ENCODE measurements at places on chromosomes 4 and X.

DNA sequence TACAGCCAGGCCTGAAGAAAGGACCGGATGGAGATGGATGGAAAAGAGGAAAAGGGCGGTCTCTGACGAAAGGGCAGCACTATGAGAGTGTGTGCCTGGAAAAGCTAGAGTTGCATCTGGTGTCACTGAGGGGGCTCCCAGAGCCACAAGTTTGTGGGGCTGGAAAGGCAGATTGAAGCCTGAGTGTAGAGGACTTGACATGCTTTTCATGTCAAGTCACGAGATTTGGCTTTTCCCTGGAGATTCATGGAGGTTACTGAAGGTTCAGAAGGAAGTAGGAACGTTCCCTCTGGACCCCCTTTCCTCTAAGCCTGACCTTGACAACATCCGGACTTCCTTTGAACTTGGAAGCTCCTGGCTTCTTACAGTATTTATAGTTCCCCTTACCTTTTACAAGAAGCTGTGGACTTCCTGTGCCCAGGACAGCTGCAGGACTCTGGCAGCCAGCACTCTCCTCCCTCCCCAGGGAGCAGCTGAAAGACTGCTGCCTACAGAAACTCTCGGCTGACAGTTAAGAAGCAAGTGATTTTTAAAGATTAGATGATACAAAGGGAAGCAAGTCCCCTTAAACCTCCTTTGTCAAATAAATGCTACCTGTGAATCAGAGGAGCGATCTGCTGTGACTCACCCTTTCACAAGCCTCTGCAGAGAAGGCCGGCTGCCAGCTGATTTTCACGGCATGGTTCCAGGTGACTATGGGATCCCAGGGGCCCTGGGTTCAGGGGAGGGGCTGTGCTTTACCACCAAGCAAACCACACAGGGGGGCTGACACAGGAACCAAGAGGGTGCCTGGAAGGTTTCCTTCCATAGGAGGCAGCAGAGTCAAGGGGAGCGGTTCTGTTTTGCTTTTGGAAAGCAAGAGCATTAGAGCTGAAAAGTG, 72.9 kb upstream of the STIM2 start:
- DNase-seq, result peak; percentile 85

DNA sequence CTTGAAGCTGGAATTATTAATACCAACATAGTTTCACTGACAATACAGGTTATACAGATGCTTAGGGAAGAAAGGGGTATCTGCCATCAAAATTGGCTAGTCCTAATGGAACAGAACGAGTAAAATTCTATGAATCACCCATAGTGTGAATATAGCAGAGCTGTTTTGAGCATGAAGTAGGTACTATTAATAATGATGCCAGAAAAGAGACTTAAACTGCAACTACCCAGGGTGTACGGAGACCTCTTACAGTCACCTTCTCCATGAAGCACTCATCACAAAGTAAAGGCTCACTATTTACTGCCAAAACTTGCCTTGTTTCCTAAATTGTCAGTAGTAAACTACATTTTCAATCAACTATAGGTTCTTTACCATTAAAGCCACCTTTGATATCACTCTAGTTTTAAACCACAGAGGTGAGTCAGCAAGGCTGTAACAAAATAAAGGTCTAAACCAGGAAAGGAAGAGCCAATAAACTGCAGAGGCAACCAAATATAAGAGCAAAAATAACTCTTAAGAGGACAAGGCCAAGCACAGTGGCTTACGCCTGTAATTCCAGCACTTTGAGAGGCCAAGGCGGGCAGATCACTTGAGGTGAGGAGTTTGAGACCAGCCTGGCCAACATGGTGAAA, 114.4 kb downstream of the FRYL start:
- DNase-seq, result no peak

DNA sequence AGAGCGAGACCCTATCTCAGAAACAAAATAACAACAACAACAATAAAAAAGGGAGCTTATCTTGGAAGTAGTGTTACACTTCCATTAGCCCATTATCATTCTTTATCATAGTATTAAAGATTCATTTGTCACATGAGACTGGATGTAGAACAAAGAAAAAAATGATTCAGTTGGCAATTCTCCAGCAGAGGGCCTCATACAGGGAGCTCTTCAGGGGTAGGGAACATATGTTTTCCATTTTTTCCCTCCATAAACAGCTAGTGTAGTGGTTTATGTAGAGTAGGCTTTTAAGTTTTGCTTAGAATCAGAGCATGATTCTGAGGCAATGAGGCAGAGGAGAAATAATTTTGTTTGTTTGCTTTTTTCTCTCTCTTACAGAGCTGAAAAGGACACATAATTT, 5.8 kb downstream of the CPE start:
- peak; percentile 56 for DNase-seq

GRCh38 chrX:118143578-118143977, 27.0 kb upstream of the KLHL13 start:
- DNase-seq, result no peak

DNA sequence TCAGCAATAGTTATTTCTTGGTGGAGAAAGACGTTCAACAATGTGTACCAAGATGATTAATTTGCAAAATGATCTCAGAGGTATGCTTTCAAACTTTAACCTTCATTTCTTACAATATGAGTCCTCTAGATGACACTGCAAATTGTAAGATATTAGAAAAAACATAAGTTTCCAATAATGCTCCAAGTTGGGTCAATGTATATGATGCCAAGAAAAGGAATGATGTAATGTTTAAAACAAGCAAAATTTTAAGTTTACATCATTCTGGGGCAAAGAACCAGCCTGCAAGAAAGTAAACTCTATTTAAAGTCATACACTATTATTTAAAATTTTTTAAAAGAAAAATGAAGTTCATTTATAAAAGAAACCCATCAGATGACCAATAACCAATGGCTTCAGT, 56.1 kb downstream of the PRSS12 start:
- DNase-seq, result no peak

- DNase-seq, result no peak
Observed at GRCh38 chr4:158667651-158668198, 4.0 kb downstream of the C4orf46 start.

GRCh38 chrX:7120878-7121219, 26.7 kb upstream of the STS start:
- no peak for DNase-seq

GRCh38 chr4:150501983-150502382, 80.0 kb upstream of the MAB21L2 start:
- no peak for DNase-seq

DNA sequence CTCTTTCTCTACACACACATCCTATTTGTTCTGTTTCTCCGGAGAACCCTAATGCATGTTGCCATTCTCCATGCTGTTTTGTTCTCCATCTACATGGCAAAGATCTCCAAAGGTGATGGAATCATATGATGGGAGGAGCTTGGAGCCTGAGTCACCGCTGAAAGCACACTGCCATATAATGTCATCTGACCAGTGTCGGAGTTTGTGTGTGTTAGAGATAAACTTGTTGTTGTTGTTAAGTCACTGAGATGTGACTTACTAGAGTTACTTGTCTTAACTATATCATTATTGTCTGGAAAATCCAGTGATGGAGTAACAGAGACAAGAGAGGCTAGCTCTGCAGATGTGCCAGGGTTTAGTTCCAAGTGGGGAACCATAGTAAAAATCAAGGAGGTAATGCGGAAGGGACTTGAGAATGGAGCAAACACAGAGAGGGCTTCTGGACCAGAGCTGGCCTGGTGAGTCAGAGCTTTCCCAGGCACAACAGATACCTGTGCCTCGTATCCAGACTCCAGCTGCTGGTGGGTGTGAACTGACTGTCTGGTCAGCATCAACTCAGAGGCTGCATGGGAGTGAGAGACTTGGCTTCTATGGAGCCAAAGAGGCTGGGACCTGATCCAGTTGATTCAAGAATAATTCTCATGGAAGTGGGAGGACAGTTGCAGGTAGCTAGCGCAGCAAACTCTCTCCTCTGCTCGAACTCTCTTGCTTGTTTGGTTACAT, 30.6 kb upstream of the CCKAR start:
- no peak for DNase-seq
